ENCODE measurements at places on chromosomes 5 and 9.

DNA sequence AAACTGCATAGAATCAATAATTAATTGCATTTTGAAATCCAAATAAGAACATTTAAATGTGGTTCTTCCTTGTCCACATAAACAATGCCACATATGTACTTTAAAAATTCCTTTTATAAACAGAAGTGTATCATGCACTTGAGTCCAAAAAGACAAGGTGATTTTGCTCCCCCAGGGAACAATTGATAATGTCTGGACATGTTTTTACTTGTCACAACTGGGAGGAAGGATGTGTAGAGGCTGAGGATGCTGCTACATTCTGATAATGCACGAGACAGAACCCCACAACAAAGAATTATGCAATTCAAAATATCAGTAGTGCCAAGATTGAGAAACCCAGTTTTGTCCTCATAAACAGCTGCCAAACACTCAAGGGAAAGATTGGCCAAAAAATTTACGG lies 181.1 kb upstream of the ISL1 start:
- no peak for DNase-seq

GRCh38 chr9:87108661-87109060 lies 161.4 kb upstream of the GAS1 start:
- no peak for DNase-seq

- no peak for DNase-seq
These were observed 52.3 kb downstream of the STK32A start for GRCh38 chr5:147287110-147287509.

- DNase-seq = no peak
These were observed 138.1 kb downstream of the YIPF5 start for GRCh38 chr5:144032375-144032774.

DNA sequence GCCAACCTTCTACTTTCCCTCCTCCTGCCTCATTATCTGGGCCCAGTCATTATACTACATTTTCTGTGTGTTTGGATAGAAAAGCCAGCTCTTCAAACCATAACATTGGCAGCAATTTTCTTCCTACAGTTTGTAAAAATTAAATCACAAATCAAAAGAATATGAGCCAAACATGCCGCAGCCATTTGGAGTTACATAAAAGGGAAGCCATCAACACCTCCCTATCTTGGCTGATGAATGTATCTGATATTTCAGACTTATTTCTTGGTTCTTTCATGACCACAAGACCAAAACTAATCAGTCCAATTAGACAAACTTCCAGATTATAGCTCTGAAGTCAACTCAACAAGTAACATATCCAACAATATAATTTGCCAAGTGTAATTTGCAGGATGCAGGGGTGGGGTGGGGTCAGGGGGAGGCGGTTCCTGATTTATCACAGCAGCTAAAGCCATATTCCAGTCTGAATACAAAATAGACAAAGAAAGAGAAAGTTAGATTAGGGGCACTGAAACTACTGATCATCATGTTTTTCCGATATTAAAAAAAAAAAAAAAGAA lies 89.4 kb upstream of the CNTLN start:
- no peak for DNase-seq

- DNase-seq = no peak
These were observed 473.0 kb downstream of the CETN3 start for GRCh38 chr5:89936576-89936975.

DNA sequence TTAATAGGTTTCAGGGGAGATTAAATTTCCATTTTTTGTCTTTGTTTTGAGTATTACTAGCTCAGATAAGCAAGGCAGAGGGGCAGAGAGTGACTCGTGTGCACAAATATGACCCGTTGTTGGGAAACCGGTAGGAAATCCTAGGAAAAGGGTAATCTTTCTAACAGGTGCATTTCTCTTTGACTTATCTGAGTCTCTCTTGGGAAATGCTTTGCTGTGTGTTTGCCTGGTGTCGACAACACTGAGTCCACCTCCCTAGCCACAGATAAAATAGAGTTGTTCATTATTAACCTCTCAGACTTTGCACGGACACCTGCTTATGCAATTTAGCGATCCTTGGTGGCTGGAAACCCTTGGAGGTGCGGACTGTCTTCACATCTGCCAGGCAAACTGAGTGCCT lies 164.2 kb downstream of the FGF1 start:
- no peak for DNase-seq

- DNase-seq = no peak
These were observed 122.6 kb upstream of the SLC25A48 start for GRCh38 chr5:135711911-135712310.

DNA sequence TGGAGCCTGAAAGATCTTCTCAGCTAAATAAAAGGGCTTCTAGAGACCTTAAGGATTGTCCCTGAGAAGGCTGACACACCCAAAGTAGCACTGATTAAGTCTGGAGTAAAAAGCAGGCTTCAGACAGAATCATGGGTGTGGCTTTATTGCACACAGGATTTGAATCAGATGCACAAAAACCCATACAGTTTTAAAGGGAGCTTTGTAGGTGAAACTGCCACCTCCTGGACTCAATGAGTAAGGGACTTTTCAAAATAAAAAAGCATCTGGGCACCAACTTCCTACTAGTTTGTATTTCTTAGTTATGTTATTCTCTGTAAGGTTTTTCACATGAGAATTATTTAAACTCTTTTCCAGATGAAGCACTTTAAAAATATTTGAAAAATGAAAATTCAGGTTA lies 129.4 kb downstream of the EDIL3 start:
- DNase-seq = no peak

DNA sequence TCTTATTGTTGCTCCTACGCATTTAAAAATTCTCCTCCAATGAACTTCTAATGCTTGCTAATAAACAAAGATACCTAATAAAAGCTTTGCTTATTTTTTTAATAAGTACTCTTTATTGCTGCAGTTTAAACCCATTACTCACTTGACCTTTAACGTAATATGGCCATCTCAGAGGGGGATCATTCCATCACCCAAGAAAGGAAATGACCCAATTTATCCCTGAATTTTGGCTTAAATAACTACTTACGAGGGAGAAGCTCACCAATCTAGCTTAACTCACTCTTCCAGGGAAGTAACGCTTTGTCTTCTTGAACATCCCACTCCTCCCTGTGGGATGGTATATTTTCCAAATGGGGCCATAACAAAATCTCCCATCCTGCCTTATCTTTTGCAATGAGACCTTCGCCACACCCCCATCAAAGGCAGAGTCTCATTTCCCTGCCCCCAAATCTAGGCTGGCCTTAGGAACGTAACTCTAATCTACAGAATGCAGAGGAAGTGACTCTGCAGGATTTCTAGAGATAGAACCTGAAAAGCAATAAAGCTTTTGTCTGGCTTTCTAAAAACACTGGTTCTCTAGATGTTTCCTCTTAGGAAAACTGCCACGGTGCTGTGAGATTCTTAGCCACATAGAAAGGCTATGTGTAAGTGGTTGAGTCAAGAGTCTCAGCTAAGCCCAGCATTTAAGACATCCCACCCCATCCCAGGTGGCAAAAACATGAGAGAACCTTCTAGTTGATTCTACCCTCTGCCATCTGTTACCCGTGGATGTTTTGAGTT lies 310.0 kb downstream of the ASTN2 start:
- no peak for DNase-seq

DNA sequence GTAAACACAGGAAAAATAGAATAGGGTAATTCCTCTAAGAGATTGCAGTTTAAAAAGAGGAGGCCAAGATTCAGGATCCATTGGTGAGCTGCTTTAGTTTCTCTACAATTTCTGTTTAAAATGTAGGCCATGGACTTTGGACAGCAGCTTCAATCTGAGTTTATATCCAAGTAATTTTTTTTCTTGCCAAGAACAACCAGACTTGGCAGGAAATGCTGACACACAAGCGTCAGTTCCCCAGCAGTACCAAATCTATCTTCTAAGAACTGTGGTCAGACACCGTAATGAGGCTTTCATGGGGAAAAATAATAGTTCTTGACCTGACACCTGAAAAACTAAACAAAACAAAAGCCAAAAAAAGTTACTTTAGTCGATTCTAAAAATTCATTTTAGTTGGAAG lies 528.8 kb downstream of the CSNK1G3 start:
- DNase-seq = no peak

DNA sequence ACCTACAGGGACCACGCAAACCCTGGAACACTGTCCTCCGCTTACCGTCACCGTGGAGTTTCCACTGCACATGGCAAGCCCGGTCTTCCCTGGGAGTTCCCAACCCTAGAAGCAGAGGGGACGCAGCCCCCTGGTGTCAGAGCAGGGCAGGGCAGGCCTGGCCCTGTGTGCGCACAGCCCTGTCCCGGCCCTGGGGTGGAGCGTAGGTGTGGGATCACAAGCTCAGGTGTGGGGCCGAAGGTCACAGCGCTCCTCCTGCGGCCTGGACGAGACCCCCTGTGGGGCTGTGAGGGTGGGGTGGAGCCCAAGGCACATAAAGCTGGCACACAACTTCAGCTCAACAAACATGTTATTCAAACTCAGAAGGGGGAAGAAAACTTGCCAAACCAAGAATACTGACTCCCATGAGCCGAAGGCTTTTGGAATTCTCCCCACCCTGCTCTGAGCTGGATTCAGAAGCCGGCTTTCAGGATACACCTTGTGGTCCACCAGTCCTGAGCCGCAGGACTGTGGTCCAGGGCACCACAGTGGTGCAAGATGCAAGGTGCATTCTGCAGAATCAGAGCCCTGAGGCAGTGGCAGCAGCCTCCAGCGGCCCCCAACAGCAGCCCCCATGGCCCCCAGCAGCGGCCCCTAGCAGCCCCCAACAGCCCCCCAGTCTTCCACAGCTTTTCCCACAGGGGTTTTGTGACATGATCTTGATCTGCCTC lies 11.8 kb upstream of the EXOC3 start:
- DNase-seq = no peak

DNA sequence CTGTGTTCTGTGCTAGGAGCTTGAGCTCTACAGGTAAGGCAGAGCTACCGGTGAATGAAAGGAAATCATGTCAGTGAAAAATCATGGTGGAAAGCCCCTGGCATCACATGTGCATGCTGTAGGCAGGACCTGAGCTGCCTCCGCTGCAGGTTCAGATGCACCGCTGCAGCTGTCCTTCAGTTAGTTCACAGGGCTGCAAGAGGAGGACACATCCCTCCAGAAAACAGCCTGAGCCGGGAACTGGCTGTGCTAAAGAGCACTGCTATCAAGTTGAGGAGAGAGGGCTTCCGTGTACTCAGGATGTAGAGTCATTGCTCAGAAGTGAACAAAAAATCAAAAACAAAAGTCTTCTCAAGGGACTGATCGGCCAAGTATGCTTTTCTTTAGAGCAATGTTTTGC lies 138.6 kb downstream of the ERCC6L2 start:
- DNase-seq = no peak

DNA sequence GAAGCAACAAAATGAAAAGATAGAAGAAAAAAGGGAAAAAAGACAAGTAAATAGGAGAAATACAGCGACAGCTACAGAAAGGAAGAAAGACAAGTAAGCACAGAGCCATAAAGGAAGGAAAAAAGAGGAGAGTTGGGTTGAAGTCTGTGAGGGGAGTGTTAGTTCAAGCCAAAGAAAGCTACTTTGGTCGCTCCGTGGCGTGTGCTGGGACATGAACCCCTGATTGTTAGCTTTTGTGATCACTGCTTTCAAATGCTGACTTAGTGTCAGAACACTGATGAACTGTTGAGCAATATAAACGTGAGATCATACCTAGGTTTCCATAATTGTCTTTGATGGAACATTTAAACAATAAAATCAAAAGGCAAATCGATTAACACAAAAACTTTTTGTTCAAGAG lies 370.1 kb downstream of the TMEM161B start:
- no peak for DNase-seq

DNA sequence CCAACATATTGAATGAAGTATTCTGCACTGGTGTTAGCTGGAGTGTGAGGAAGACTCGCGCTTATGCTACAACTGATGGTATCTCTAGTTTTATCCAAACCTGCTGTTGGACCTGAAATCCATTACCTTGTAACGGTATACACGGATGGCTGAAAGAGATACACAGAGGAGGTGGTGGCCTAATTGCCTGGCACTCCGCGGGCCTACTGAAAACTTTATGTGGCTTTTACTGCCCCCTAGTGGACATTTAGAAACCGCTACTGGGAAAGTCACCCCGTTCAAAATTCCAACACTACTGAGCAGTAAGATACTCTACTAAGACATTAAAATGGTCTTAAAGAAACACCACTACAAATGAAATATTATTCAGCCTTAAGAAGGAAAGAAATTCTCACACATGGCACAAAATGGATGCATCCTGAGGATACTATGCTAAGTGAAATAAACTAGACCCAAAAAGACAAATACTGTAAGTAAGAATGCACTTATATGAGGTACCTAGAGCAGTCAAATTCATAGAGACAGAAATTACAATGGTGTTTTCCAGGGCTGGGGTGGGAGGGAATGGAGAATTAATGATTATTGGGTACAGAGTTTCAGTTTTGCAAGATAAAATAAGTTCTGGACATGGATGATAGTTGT lies 100.4 kb downstream of the TTLL11 start:
- no peak for DNase-seq

DNA sequence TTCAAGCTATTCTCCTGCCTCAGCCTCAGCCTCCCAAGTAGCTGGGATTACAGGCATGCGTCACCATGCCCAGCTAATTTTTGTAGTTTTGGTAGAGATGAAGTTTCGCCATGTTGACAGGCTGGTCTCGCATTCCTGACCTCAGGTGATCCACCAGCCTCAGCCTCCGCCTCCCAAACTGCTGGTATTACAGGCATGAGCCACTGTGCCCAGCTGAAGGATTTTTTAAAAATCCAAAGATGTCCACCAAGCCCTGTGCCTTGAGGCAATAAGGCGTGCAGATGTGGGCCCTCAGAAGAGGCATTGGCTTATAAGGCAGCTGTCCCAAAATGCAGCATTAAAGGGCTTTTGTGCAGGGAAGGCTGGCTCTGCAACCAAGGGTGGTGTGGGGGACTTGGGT lies 10.3 kb upstream of the ZFR start:
- DNase-seq = no peak

- no peak for DNase-seq
These were observed 456.7 kb downstream of the ZNF608 start for GRCh38 chr5:124289641-124290311.

DNA sequence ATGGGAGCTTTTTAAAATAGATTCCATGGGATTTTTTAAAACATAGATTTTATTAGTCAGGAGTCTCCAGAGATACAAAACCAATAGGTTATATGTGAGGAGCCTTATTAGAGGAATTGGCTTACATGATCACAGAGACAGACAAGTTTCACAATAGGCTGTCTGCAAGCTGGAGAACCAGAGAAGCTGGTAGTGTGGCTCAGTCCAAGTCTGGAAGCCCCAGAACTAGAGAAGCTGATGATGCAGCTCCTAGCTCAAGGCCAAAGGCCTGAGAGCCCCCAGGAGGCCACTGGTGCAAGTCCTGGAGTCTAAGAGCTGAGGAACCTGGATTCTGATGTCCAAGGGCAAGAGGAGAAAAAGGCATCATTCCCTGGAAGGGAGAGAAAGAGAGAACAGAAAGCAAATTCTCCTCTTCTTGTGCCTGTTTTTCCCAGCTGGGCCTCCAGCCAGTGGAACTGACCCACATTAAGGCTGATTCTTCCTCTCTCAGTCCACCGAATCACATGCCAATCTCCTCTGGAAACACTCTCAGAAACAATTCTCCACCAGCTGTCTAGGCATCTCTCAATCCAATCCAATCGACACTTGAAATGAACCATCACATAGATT lies 59.3 kb downstream of the AHRR start:
- DNase-seq = no peak

GRCh38 chr9:133979921-133980863 lies 11.9 kb downstream of the VAV2 start:
- no peak for DNase-seq

- no peak for DNase-seq
These were observed 89.9 kb upstream of the MPDZ start for GRCh38 chr9:13369431-13369830.

- no peak for DNase-seq
These were observed 140.2 kb downstream of the RGS3 start for GRCh38 chr9:113603773-113604172.

GRCh38 chr9:113927277-113927676 lies 51.2 kb downstream of the ZNF618 start:
- no peak for DNase-seq

- DNase-seq = no peak
These were observed 442.4 kb upstream of the ZNF462 start for GRCh38 chr9:106420511-106420944.

Measured in omental fat pad (tissue), 4 donors.